Activated naive CD8-positive, alpha-beta T cell treated with anti-CD3 and anti-CD28 coated beads, Interleukin-2, amount 10 ng/mL, durations not matched to agents 7 days and 5 days (primary cell): ENCODE measurements at places on chromosomes 2 and 18. TPM values are rescaled to one million over a fixed set of nuclear protein-coding genes. Genes with fewer than 3 reads are reported as not detected.

DNA sequence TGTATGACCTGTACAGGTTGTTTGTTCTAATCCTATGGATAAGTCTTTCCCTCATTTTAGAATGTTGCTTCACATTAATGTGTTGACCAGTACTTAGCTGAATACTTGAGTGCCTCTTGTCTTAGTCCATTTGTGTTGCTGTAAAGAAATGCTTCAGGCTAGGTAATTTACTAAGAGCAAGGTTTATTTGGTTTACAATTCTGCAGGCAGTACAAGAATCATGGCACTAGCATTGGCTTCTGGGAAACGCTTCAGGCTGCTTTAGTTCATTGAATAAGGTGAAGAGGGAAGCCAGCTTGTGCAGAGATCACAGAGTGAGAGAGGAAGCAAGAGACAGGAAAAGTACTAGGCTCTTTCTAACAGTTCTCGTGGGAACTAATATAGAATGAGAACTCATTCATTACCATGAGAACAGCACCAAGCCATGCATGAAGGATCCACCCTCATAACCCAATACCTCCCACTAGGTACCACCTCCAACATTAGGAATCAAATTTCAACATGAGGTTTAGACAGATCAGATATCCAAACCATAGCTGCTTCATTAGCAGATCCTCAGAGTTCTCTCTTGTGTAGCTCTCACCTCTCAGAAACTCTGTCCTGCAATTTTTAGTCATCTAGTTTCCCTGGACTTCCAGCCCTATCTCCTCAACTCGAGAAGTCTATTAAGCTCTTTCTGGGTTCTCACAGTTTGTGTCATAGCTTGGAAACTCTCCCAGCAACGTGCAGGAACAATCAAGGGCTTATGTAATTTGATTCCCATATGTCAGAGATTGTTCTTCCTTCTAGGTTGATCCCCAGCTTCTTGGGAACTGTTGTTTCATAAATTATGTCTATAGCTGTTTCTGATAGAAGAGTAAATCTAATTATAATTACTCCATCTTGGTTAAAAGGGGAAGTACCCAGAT, 2082.3 kb upstream of the CELF4 start:
- H3K4me3 ChIP-seq, result no peak overlapping the region
- H3K36me3 ChIP-seq, result no peaks in the 10 kb centered on the region
- H3K27ac ChIP-seq, result no peak overlapping the region
- H3K4me1 ChIP-seq, result no peaks in the 10 kb centered on the region
- H3K27me3 ChIP-seq, result no peaks in the 10 kb centered on the region

The NEB gene
- 1.2 TPM for total RNA-seq

The ICA1L gene
- 4.5 TPM for total RNA-seq

GRCh38 chr2:191247381-191248057, 2.3 kb downstream of the MYO1B start:
- no peak overlapping the region for H3K27ac ChIP-seq
- H3K27me3 ChIP-seq, result peaks cover 15% of the 10 kb centered on the region
- no peaks in the 10 kb centered on the region for H3K36me3 ChIP-seq
- no peak for DNase-seq
- H3K4me3 ChIP-seq, result no peak overlapping the region
- peaks cover 6% of the 10 kb centered on the region for H3K4me1 ChIP-seq

DNA sequence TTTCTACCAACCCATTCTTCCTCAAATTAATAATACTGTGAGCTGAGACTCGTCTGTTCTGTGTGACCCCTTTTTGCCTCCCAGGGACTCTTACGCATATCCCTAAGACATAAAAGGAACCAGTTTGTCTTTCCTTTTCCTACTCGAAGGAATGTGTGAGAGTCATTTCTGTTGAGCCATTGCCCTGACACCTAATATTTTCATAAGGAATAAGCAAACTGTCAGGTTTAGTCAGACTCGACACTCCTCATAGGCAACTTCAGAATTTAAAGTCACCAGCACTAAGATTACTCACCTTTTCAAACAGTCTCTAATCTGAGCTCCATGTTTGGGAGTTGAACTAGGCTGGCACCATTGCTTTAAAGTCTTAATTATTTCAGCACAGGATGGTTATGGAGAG, 305.5 kb downstream of the IKZF2 start:
- H3K4me1 ChIP-seq, result peaks cover 4% of the 10 kb centered on the region
- H3K27me3 ChIP-seq, result no peaks in the 10 kb centered on the region
- no peak overlapping the region for H3K27ac ChIP-seq
- no peak overlapping the region for H3K4me3 ChIP-seq

- H3K27me3 ChIP-seq, result no peaks in the 10 kb centered on the region
- no peak for DNase-seq
- no peak overlapping the region for H3K27ac ChIP-seq
- H3K36me3 ChIP-seq, result no peaks in the 10 kb centered on the region
- H3K4me3 ChIP-seq, result no peak overlapping the region
Measured at GRCh38 chr2:90221300-90221651, 1529.8 kb downstream of the RPIA start.

The BUB1 gene
- 91.9 TPM for total RNA-seq

DNA sequence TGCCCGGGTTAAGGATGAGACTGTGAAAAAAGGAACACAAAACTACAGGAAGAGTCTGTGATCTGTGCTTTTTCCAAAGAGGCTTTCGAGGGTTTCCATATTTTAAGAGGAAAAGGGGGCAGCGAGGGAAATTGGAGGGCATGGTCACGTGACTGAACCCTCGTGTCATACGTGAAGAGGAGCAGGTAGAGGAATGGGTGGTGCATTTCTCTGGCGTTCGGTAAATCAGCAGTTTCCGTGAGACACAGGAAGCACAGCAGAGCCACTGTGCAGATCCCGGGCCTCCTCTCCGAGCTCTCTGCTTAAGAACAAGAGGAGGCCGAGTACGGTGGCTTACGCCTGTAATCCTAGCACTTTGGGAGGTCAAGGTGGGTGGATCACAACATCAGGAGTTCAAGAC, 219.7 kb downstream of the NDUFA10 start:
- DNase-seq, result no peak
- no peaks in the 10 kb centered on the region for H3K36me3 ChIP-seq
- no peak overlapping the region for H3K4me3 ChIP-seq

The PAPOLG gene
- total RNA-seq, result 25.9 TPM

The KCMF1 gene
- total RNA-seq, result 79.3 TPM

The CAVIN2 gene
- total RNA-seq, result not detected

- no peak overlapping the region for H3K4me3 ChIP-seq
- peaks cover 11% of the 10 kb centered on the region for H3K4me1 ChIP-seq
- H3K36me3 ChIP-seq, result peaks cover 7% of the 10 kb centered on the region
- peaks cover 7% of the 10 kb centered on the region for H3K27me3 ChIP-seq
- no peak overlapping the region for H3K27ac ChIP-seq
Measured at GRCh38 chr2:38263293-38263692, 113.8 kb downstream of the ATL2 start.

DNA sequence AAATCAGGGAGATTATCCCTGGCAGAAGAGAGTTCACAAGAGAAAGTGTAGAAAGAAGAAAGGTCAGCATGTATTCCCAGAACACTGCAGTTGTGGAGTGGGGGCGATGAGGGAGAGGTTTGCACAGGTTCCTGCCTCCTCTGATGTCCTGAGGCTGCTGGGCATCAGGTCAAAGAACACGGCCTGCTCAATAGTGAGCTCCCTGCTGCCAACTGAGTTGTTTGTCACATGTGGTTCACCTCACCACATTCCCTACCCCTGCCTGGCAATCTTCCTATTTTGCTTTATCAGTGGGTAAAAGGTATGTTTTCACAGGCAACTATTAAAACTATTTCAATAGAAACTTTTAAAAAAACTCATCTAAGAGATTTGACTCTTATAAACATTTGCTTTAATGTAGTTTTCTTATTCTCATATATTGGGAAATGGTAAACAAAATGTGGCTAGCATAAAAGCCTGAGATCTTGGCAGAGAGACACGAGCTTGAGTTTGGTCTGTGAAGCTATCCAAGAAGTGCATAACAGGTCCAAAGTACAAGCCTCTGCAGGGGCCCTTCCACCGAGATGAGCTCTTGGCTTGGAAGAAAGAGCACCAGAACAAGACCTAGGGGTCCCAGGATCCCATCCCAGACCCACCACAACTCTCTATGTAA, 123.9 kb upstream of the SRD5A2 start:
- no peak overlapping the region for H3K4me3 ChIP-seq
- DNase-seq, result no peak
- H3K36me3 ChIP-seq, result no peaks in the 10 kb centered on the region
- H3K27me3 ChIP-seq, result no peaks in the 10 kb centered on the region

The NXPH2 gene
- not detected for total RNA-seq

- no peaks in the 10 kb centered on the region for H3K4me1 ChIP-seq
- no peak overlapping the region for H3K27ac ChIP-seq
- H3K4me3 ChIP-seq, result no peak overlapping the region
- H3K27me3 ChIP-seq, result no peaks in the 10 kb centered on the region
Measured at GRCh38 chr2:239814116-239814860, 210.9 kb downstream of the NDUFA10 start.

The POTEF gene
- total RNA-seq, result not detected

- no peak overlapping the region for H3K27ac ChIP-seq
- peaks cover 29% of the 10 kb centered on the region for H3K36me3 ChIP-seq
- no peak for DNase-seq
- no peak overlapping the region for H3K4me3 ChIP-seq
Measured at GRCh38 chr18:47881752-47882455, 48.6 kb downstream of the SMAD2 start.

GRCh38 chr2:27583390-27583915, 611 bp downstream of the ZNF512 start:
- peaks cover 33% of the 10 kb centered on the region for H3K36me3 ChIP-seq
- no peak for DNase-seq
- H3K27ac ChIP-seq, result peak overlapping the region; percentile 97
- peaks cover 10% of the 10 kb centered on the region for H3K27me3 ChIP-seq

- H3K36me3 ChIP-seq, result peaks cover 54% of the 10 kb centered on the region
- DNase-seq, result no peak
- H3K27me3 ChIP-seq, result no peaks in the 10 kb centered on the region
- peaks cover 71% of the 10 kb centered on the region for H3K4me1 ChIP-seq
- H3K27ac ChIP-seq, result peak overlapping the region; percentile 97
Measured at GRCh38 chr2:236548179-236548921, 21.3 kb upstream of the ACKR3 start.

The CYP27C1 gene
- not detected for total RNA-seq

The POLR1A gene
- 27.3 TPM for total RNA-seq
